Hepatocyte (in vitro differentiated cells): ENCODE measurements at places on chromosomes 5 and 9. TPM values are rescaled to one million over a fixed set of nuclear protein-coding genes. Genes with fewer than 3 reads are reported as not detected.

DNA sequence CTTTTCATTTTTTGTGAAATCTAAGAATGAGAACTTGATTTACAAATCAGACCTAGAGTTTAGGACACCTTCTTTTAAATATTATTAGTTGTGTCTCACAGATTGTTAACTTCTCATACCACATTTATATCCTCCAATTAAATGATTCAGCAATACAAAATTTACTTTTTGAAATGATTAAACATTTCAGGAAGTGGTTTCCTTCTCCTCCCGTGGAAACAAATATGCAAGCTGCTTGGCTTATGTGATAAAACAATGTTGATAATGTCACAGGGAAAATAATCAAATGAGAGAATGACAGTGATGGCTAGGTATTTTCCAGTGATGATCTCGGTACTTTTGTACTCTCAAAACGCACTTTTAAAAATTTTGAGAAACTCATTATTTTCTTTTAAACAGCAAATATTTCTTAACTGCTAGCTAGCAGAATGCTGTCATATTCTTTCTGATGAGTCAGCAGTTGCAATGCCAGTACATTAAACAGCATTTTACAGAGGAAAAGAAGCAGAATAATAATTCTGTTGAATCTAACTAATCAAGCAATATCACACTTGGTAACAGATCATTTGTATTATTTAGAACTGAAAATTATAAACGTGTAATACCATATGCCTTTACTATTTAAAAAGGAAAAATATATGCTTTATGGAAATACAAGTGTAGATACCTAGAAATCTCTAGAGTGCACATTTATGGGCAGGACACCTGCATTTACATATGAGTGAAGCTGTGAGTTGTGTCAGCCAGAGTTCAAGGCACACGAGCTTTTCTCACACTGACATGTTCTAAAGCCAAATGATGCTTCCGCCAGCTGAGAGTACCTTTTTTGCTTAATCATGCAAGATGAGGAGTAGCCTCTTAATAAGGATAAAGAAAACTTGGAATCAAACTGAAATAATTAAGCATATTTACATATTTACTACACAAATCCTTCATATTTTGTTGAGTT, 53.6 kb upstream of the CDH18 start:
- no peaks in the 10 kb centered on the region for H3K27me3 ChIP-seq
- H3K27ac ChIP-seq, result no peak overlapping the region
- H3K36me3 ChIP-seq, result no peaks in the 10 kb centered on the region
- no peaks in the 10 kb centered on the region for H3K4me1 ChIP-seq
- no peak overlapping the region for H3K4me3 ChIP-seq

- no peaks in the 10 kb centered on the region for H3K36me3 ChIP-seq
- no peak overlapping the region for H3K4me3 ChIP-seq
- H3K27me3 ChIP-seq, result no peaks in the 10 kb centered on the region
- no peak for DNase-seq
- H3K27ac ChIP-seq, result no peak overlapping the region
Measured at GRCh38 chr9:14747111-14747510, 24.6 kb upstream of the CER1 start.

- no peak for DNase-seq
- H3K27me3 ChIP-seq, result no peaks in the 10 kb centered on the region
- H3K4me1 ChIP-seq, result no peaks in the 10 kb centered on the region
- H3K4me3 ChIP-seq, result no peak overlapping the region
Measured at GRCh38 chr9:97284798-97285197, 22.7 kb upstream of the CCDC180 start.

- no peak overlapping the region for H3K27ac ChIP-seq
- no peak for DNase-seq
- H3K4me3 ChIP-seq, result no peak overlapping the region
- no peaks in the 10 kb centered on the region for H3K4me1 ChIP-seq
Measured at GRCh38 chr9:31040564-31040963, 1343.9 kb upstream of the ACO1 start.

Gene OR1J2
- not detected in 2 replicates for polyA plus RNA-seq

Gene GDA
- 9.3 and 14.4 TPM in 2 replicates for polyA plus RNA-seq

- H3K27me3 ChIP-seq, result no peaks in the 10 kb centered on the region
- peaks cover 25% of the 10 kb centered on the region for H3K4me1 ChIP-seq
- H3K4me3 ChIP-seq, result no peak overlapping the region
- no peaks in the 10 kb centered on the region for H3K36me3 ChIP-seq
- peak; percentile 76 for DNase-seq
- H3K27ac ChIP-seq, result no peak overlapping the region
Measured at GRCh38 chr9:82606492-82607382, 456.2 kb downstream of the RASEF start.

- peak; percentile 7 for DNase-seq
- no peaks in the 10 kb centered on the region for H3K4me1 ChIP-seq
- H3K4me3 ChIP-seq, result no peak overlapping the region
- H3K36me3 ChIP-seq, result no peaks in the 10 kb centered on the region
- no peak overlapping the region for H3K27ac ChIP-seq
- no peaks in the 10 kb centered on the region for H3K27me3 ChIP-seq
Measured at GRCh38 chr5:109496112-109496511, 86.3 kb upstream of the PJA2 start.

Gene ARID3C
- 0.21 TPM in 1 of 2 replicates, not detected in the other for polyA plus RNA-seq

GRCh38 chr5:175897285-175897684, 25.9 kb downstream of the CPLX2 start:
- DNase-seq, result no peak
- H3K4me3 ChIP-seq, result no peak overlapping the region
- H3K27ac ChIP-seq, result no peak overlapping the region
- H3K27me3 ChIP-seq, result no peaks in the 10 kb centered on the region
- no peaks in the 10 kb centered on the region for H3K36me3 ChIP-seq

GRCh38 chr9:90331826-90332575, 310.6 kb downstream of the DIRAS2 start:
- DNase-seq, result peak; percentile 25
- peak overlapping the region; percentile 83 for H3K27ac ChIP-seq
- H3K4me3 ChIP-seq, result no peak overlapping the region

- no peaks in the 10 kb centered on the region for H3K36me3 ChIP-seq
- no peak overlapping the region for H3K27ac ChIP-seq
- no peak for DNase-seq
- no peaks in the 10 kb centered on the region for H3K4me1 ChIP-seq
- no peak overlapping the region for H3K4me3 ChIP-seq
- H3K27me3 ChIP-seq, result no peaks in the 10 kb centered on the region
Measured at GRCh38 chr5:126936775-126937418, 93.5 kb downstream of the MARCHF3 start.

DNA sequence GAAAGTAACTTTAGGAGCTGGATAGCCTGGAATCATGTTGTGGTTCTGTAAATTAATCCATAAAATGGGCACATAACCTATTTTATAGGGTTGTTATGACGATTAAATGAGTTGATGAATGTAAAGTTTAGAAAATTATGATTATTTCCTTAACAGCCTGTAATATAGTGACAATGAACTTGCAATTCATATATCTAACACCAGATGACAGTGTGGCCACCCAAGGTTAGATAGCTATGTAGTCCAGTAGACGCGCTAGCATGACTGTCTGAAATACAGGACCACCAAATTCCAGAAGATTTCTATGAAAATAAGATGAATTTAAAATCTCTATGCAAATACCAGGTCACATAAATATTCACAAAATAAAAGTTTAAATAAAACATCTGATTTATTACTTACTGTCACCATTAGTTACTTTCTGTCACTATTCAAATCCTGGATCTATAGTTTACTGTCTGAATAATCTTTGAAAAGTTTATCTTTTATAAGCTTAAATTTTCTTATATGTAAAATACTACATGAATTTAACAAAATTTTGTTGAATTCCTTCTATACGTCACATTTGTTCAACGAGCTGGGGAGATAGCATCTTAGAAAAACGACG, 26.1 kb upstream of the MACIR start:
- no peaks in the 10 kb centered on the region for H3K27me3 ChIP-seq
- no peak overlapping the region for H3K27ac ChIP-seq
- no peak overlapping the region for H3K4me3 ChIP-seq
- peak; percentile 59 for DNase-seq
- no peaks in the 10 kb centered on the region for H3K36me3 ChIP-seq
- H3K4me1 ChIP-seq, result no peaks in the 10 kb centered on the region

GRCh38 chr9:107760469-107761242, 271.1 kb upstream of the KLF4 start:
- H3K4me1 ChIP-seq, result no peaks in the 10 kb centered on the region
- H3K4me3 ChIP-seq, result no peak overlapping the region
- H3K36me3 ChIP-seq, result no peaks in the 10 kb centered on the region
- no peak overlapping the region for H3K27ac ChIP-seq

- DNase-seq, result no peak
- no peaks in the 10 kb centered on the region for H3K27me3 ChIP-seq
- no peak overlapping the region for H3K4me3 ChIP-seq
- no peaks in the 10 kb centered on the region for H3K4me1 ChIP-seq
- H3K36me3 ChIP-seq, result no peaks in the 10 kb centered on the region
Measured at GRCh38 chr9:28120626-28121025, 547.3 kb upstream of the C9orf72 start.

Gene SEC61B
- 365 and 377 TPM in 2 replicates for polyA plus RNA-seq

Gene DNAJC25
- 14.6 and 19.8 TPM in 2 replicates for polyA plus RNA-seq

DNA sequence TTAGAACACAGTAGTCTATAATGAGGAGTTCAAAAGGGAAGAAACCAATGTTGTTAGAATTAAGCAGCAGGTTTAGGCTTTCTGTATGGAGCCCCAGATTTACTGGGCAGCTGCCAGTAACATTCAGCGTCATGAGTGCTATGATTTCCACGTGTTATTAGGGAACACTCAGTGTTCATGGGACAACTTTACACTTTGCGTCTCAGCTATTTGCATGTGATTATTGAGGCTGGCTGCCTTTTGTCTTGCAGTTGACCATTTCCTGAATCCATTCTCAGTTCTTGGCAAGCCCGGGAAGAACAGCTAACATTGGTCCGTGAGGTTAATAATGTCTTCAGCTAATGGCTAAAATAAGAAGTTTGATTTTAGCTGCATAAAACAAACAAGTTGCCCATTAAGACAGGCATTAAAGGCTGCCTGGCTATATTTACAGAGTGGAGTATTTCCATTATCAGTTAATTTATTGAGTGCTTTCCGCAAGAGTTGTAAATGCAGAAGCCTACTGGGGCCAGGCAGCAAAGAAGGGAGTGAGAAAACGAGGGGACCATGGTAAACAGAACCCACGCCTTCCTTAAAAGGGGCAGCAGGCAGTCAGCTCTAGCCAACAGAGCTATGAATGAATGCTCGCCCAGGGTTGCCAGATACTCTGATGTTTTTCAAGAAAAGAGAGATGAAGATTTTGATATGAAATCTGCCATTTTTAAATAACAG, 120.9 kb downstream of the PIP5K1B start:
- no peak overlapping the region for H3K4me3 ChIP-seq
- DNase-seq, result no peak
- no peak overlapping the region for H3K27ac ChIP-seq
- no peaks in the 10 kb centered on the region for H3K27me3 ChIP-seq
- no peaks in the 10 kb centered on the region for H3K36me3 ChIP-seq
- no peaks in the 10 kb centered on the region for H3K4me1 ChIP-seq

Gene FAM169A
- polyA plus RNA-seq, result 3.1 and 3.3 TPM in 2 replicates

DNA sequence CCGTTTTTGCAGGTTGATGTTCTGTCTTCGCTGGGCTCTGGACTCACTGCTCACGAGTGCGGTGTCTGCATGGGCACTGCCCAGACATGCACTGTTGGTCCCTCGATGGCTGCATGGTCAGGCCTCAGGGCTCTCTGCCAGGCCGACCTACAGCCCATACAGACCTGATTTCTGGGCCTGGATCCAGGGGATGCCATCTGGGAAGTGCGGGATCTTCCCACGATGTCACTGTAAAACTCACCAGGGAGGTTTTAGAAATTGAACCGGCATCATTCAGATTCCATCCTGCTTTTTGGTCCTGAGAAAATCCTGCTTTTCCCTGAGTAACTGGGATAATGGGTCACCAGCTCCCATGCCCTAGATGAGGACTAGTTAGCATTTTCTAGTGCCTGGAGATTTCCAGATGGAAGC, 9.1 kb downstream of the S1PR3 start:
- H3K27ac ChIP-seq, result peak overlapping the region; percentile 24
- H3K36me3 ChIP-seq, result no peaks in the 10 kb centered on the region
- DNase-seq, result no peak
- H3K4me1 ChIP-seq, result peaks cover 19% of the 10 kb centered on the region
- no peak overlapping the region for H3K4me3 ChIP-seq
- no peaks in the 10 kb centered on the region for H3K27me3 ChIP-seq

- H3K4me1 ChIP-seq, result no peaks in the 10 kb centered on the region
- no peak for DNase-seq
- no peaks in the 10 kb centered on the region for H3K27me3 ChIP-seq
- no peak overlapping the region for H3K27ac ChIP-seq
- no peak overlapping the region for H3K4me3 ChIP-seq
- no peaks in the 10 kb centered on the region for H3K36me3 ChIP-seq
Measured at GRCh38 chr5:7970816-7971215, 101.9 kb downstream of the MTRR start.

Gene OMD
- 0.18 and 0.47 TPM in 2 replicates for polyA plus RNA-seq
